Sigmoid colon (tissue), 7 donors: ENCODE measurements at places on chromosomes 12 and 14.

DNA sequence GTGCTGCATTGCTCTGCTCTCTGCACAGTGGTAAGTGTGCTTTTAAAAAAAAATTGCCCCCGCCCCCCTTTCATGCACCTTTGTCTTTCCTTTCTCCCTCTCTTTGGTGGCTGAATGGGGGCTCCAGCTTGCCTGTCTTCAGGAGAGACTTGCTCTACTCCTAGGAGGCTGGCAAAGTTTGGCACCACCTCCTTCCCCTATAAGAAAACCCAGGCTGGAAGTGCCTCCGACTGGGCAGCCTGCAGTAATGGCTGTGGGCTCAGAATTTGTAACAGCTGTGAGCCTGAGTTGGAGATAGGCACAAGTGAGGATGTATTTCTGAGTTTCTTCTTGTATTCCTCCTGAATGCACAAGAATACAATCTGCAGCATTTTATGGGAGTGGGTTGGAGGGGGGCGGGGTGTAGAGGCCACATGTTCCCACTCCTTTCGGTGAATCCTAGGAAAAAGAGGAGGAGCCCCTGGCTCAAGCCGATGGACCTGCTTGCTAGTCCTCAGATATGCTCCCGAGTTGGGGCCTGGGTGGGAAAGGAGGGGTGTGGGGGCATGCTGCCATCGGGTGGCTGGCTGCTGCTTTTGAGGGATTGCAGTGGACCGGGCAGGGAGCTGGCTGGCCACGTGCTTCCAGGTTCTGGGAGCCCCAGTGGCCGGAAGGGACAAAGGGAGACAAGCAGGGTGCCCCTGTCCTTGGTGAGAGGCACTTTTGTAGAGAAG is 124.3 kb downstream of the TSPAN9 start:
- no peak for DNase-seq

GRCh38 chr14:101247842-101248725 is 313.2 kb upstream of the DIO3 start:
- DNase-seq, result no peak

DNA sequence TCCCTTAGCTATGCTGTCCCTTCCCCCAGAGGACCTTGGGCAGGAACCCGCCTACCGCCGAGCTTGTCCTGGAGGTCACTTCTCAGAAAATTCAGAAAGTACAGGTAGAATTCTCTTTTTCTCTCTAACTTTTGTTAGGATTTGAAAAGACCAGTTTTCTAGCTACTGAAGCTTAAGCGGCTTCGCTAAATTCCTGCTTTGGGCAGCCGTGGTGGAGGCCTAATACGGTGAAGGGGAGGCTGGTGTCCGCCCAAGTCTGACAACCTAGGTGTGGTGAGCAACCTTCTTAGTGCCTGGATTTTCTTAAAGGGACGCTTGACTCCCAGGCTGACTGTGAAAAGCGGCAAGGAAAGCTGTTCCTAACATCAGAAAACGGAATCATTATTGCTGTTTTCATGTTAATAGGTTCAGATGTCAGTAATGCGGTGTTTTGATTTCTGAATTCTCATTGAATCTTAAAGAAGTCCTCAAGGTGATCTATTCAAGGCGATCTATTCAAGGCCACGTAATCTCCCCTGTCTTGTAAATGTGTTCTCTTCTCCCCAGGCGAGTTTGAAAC is 835 bp downstream of the FGD4 start:
- DNase-seq, result no peak

DNA sequence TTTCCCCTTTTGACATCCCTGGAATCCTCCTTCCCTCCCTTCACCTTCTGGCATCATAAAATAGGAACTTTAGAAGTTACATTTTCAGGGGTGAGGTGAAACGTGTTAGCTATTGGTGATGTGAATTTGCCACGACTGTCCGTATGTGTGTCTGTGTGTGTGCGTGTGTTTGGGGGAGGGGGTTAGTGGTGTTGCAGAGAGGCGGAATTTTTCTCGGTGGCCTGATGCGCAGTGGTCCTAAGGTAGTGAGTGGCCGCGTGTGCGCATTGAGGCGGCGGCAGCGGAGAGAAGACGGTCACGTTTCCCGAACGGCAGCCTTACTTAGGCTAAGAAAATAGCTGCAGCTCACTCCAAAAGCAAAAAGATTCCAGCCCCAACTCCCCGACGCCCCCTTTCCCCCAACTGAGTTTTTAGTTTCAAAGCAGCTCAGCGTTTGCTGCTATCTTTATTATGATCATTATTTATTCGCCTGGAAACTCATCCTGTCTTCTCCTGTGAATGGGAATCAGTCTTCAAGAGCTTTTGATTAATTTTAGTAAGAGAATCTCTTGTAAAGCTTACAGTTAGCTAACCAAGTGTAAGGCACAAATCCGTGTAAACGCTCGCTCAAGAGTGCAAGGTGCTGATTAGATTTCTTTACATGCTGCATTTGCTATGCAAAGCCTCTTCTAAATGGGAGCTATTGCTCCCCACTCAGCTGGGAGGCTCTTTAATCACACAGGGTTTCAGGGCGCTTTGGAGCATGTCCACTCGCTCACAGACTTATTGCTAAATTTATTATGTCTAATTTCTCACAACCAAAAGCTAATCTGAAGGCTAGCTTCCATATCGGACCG is 4.7 kb downstream of the FLRT2 start:
- no peak for DNase-seq

GRCh38 chr12:130925666-130926015 is 28.1 kb upstream of the ADGRD1 start:
- DNase-seq, result no peak

DNA sequence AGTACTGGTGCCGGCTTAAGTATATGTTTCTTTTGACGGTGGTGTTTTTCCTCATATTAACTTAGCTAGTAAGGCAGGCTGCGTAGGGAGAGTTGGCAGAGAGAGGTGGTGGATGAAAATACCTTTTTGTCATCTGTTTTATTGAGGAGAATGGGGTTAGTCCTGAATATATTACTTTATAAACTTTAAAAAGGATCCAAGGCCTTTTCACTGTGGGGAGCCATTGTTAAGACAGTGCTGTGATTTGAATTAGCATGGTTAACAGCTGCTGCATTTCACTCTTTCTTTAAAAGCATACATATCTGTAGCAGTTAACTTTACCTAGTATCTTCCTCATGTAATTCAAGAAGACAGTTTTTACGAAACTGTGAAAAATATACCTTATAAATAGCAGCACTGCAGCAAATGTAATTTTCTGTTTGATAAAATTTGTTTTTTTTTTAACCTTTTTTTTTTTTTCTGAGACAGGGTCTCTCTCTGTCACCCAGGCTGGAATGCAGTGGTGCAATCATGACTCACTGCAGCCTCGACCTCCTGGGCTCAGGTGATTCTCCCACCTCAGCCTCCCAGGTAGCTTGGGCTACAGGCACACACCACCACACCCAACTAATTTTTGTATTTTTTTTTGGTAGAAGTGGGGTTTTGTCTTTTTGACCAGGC is 57.1 kb downstream of the AEBP2 start:
- no peak for DNase-seq

DNA sequence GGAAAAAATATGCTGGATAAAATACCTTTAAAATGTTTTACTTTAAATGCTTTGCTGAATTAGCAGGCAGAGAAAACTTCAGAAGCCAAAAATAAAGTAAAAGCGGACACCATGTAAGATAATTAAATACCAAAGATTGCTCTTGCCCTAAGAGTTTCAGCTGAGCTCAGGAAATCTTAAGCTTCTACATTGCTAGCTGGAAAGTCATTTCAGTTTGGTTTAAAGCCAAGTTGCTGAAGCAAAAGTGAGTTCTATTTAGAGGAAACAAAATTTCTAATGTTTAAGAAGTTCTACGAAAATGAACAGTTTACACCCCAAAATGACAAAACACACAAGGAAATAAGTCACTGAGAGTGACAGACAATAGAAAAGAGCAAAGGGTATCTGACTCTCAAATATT is 310.0 kb downstream of the ADAMTS20 start:
- DNase-seq, result no peak

DNA sequence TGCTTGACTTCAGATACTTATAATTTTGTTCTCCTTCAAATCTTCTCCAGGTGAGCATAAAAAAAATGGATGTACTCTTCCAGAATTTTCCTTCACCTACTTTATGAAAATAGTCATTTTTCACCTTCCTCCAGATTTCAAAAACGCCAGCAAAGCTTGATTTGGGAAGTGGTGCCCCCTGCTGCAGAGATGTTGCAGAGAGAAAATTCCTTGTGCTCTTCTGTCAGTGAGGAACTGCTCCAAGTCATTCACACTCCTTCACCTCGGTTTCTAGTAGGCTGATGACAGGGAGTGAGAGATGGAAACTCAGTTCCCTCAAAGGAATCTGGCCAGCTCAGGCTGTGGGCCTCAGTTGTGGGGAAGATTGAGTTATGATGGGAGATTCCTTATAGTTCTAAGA is 24.2 kb upstream of the RNASE3 start:
- DNase-seq, result no peak

DNA sequence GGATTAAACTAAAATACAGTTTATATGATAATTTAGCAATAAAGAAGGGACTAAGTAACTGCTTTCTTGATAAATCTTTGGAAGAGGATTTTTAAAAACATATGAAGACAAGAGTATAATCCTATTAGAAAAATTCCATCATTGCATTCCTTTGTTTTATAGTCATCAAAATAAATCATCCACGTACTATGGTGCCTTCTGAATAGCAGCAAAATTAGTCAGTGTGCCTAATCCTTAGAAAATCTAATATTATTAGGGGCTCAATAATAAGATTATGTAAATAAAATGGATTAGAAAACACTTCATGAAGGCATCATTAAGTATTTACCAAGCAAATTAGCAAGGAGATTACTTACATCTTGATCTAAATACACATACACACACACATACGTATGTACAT is 102.1 kb downstream of the KCNH5 start:
- no peak for DNase-seq

DNA sequence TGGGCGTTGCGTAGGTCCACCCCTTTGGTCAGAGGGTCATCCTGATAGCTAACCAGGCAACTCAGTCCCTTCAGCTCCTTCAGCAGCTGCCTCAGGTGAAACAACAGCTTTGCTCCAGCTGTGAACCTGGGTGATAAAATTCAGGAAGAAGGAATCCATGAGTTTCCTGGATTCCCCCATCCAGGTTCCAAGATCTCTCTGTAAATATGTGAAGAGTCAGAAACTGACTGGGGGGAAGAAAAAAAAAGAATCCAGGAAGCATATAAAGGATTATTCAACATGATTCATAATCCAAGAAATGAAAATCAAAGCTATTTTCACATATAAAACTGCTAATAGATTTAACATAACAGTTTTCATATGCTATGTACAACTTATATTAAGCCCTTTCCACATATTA is 8.6 kb downstream of the STAT2 start:
- DNase-seq, result no peak

DNA sequence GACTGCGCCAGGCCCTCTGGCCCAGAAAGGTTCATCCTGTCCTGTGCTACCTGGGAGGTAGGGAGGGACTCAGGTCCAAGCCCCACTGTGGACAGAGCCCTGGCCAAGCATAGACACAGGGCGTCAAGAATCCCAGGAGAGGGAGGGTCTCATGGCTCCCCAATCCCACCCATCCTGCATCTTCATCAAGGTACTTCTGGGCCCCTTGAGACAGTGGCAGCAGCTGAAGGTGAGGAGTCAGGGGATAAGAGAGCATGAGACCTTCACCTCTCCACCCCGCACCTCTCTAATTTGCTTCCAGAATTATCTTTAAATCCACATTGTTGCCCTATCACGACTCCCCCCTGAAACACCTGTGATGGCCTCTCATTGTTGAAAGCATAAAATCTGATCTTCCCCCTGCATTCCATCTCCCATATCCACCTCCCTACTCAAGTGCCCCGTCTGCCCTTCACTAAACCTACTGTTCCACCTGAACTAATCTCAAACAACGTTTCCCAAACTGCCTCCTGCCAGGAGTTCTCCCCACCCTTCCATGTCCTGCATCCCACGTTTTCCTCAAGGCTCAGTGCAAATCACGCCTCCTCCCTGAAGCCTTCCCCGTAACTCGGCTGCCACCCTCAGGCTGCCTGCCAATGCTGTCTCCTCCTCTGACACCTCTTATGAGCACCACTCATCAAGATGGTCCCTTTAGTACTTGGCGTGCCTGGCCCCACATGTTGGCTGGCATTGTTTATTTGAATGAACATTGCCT is 27.1 kb downstream of the KRT18 start:
- no peak for DNase-seq

- no peak for DNase-seq
Measured at GRCh38 chr14:91339671-91340369, 77.8 kb downstream of the CCDC88C start.

- peak; percentile 17 for DNase-seq
Measured at GRCh38 chr12:2649201-2650030, 145.4 kb upstream of the FKBP4 start.

- DNase-seq, result no peak
Measured at GRCh38 chr12:104653730-104654664, 197.2 kb downstream of the CHST11 start.

- DNase-seq, result no peak
Measured at GRCh38 chr12:40788276-40788675, 96.0 kb downstream of the CNTN1 start.

DNA sequence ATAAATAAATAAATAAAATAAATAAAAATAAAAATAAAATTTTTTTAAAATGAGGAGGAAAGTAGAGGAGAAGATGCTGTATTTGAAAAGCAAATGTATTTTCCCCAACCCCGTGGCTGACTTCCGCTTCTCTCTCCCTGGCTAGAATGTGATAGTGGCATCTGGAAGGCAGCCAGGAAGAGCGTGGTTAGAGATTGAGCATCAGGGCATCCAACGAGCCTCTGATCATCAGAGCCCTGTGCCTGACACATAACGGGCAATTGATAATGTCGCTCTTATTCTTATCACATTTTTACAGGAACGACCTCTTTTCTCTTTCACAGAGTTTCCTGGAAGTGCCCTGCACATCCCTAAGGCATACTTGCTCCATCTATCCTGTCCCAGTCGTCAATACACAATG is 496.9 kb upstream of the TMEM132C start:
- no peak for DNase-seq

DNA sequence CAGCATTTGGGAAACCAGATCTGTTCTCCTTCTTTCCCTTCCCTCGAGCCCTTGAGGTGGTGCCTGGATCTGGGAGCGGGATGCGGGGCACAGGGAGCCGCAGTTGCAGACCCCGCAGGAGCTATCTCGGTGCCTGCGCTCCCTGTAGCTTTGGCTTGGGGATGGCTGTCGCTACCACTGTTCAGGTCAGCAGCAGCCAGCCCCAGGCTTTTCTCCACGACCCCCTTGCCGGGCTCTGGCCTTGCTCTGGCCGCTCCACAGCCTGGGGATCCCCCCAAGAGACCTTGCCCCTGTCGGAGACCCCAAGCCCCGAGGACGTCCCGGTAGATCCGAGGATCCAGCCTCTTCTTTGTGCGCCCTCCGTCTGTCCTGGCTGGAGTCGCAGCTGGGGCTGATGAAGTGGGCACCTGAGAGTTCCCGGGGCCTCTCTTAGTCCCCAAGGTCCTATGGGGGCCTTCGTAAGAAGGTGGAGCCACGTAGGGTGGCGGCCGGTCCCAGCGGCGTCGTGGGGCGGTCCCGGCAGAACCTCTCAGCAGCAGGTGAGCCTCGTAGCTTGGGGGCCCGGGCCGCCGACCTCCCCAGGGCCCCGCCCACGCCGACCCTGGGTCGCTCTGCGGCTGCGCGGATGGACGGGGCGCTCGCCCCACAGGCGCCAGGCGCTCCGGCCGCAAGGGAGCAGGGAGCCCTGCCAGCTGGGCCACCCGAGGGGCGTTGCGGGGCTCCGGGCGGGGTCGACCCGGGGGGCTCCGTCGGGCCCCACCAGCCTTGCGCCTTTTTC is 1.3 kb downstream of the DDN start:
- DNase-seq, result no peak
